ENCODE measurements at places on chromosomes 1 and 21.

GRCh38 chr1:230235876-230236275 lies 168.8 kb downstream of the GALNT2 start:
- DNase-seq: no peak

GRCh38 chr21:31526040-31526439 lies 133.5 kb upstream of the SOD1 start:
- no peak for DNase-seq

GRCh38 chr1:235954306-235955283 lies 87.9 kb upstream of the LYST start:
- DNase-seq: no peak

- DNase-seq: no peak
These were observed 7.6 kb downstream of the ENO1 start for GRCh38 chr1:8870616-8871538.

DNA sequence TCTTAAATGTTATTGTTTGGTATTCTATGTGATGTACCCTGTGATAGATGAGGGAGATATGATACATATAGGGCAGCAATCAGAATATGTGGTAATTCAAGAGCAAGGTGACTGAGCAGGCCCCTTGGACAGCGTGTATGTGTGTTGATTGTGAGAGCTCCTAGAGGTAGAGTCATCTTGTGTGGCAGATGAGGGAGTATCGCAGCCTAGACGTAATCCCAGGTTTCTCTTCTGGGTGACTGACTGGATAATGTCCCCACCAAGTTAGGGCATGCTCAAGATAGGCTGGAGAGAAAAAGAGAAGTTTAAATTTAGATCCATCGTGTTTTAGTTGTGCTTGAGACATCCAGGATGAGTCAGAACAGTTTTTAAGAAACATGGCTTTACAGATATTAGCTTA lies 185.3 kb downstream of the ZP4 start:
- DNase-seq: no peak

GRCh38 chr21:21233051-21233450 lies 234.8 kb downstream of the NCAM2 start:
- DNase-seq: no peak

DNA sequence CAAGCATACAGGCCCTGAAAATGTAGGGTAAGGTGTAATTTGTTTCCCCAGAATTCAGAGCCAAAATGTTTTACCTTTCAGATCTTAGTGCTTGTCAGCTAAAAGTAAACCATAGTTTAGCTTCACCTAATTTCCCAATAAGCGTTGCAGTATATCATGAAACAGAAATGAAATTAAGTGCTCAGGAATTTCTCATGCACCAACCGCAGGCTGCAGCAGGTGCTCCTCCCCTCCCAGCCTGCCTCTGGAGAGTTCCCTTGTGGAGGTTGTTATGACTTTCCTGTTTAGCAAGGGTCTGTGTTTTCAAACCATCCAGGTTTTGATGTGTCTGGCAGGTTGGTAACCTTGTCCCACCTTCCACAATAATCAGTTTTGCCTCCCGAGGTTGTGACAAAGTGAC lies 118.5 kb downstream of the HLX start:
- no peak for DNase-seq

DNA sequence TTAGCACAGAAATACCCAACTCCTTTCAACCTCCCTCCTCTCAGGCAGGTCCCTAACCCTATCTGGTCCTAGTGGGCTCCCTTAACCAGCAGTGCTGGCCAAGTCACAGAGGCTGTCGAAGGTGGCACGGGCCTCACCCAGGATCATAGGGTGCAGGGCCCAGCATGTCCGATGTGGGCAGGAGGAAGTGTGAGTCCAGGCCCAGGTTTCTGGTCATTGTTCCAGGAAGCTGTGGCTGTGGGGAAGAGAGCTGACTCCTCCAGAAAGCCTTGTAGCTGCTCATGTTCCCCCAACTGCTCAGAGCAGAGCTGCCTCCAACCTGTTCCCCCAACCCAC lies 2.4 kb downstream of the CCDC17 start:
- no peak for DNase-seq

- no peak for DNase-seq
These were observed 50.5 kb upstream of the PRRC2C start for GRCh38 chr1:171434717-171435346.

- no peak for DNase-seq
These were observed 72.0 kb downstream of the BEND5 start for GRCh38 chr1:48704736-48705135.

DNA sequence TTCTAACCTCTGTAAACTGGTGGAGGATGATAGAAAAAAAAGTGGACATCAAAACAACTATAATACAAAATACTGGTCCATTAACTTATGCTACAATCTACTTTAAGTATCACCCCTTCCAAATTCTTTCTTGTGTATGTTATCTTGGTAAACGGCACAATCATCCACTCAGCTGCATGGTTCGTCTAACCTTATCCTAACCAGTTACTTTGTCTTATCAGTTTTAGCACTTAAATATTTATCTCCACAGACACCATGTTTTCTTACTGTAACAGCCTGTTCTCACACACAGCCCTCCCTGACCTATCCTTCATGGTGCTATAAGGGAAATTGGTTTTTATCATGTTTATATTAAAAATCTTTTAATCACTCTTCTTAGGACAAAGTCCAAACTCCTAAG lies 157.2 kb downstream of the PTGER3 start:
- DNase-seq: no peak

DNA sequence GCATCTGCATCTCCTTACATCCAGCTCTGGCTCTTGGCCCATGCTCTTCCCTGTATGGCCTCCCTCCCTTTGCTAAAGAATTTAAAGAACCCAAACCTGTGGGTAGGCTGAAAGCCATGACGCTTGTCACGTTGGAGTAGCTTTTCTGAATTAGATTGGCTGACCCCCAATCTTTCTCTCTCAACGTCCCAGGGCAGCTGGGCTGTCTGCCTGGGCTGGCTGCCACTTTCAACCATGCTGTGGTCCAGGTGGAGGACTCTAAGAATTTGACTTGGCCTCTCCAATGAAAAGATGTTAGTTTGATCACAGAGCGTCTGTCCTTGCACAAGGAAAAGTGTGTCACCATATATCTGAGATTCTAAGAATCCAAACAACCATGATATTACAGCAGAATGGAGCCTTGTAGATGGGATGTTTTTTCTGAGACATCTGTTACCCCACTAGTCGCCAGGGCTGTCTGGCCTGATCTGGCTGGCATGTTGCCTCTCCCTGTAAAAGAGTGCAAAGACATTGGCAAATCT lies 6.5 kb upstream of the IGSF3 start:
- DNase-seq: no peak

- DNase-seq: no peak
These were observed 90.8 kb downstream of the UCHL5 start for GRCh38 chr1:192968323-192968722.

GRCh38 chr21:42568866-42569731 lies 55.4 kb downstream of the SLC37A1 start:
- no peak for DNase-seq

- DNase-seq: peak; percentile 10
These were observed 45.3 kb upstream of the CTBS start for GRCh38 chr1:84619383-84620102.

- no peak for DNase-seq
These were observed 2.1 kb upstream of the PER3 start for GRCh38 chr1:7781923-7782495.

Measured in amygdala (tissue), 56 donors.